ENCODE measurements at places on chromosomes 3 and 15.

- no peak for DNase-seq
Measured at GRCh38 chr3:36302626-36303025, 77.7 kb upstream of the STAC start.

- peak; percentile 40 for DNase-seq
Measured at GRCh38 chr15:52511084-52511483, 17.6 kb downstream of the MYO5A start.

GRCh38 chr3:40108643-40109042 lies 200.9 kb upstream of the EIF1B start:
- no peak for DNase-seq

GRCh38 chr3:32450426-32450825 lies 52.2 kb downstream of the CMTM6 start:
- DNase-seq = no peak

- DNase-seq = no peak
Measured at GRCh38 chr3:51968883-51969678, 1.8 kb upstream of the PCBP4 start.

GRCh38 chr15:45586601-45587094 lies 531 bp upstream of the BLOC1S6 start:
- DNase-seq = no peak

DNA sequence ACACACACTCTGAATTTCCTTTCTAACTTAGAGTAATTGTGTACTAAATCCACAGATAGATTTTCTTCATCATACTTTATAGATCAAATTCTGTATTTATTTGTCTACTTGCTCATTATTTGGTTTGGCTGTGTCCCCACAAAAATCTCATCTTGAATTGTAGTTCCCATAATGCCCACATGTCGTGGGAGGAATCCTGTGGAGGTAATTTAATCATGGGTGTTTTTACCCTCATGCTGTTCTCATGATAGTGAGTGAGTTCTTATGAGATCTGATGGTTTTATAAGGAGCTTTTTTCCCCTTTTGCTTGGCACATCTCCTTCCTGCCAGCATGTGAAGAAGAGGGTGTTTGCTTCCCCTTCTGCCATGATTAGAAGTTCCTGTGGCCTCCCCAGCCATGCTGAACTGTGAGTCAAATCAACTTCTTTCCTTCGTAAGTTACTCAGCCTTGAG lies 198.3 kb upstream of the TGFBR2 start:
- no peak for DNase-seq

- DNase-seq = peak; percentile 77
Measured at GRCh38 chr3:196502775-196503195, 783 bp downstream of the RNF168 start.

GRCh38 chr3:56197259-56197965 lies 270.9 kb downstream of the ERC2 start:
- DNase-seq = no peak

GRCh38 chr3:111648991-111649579 lies 53.9 kb upstream of the ZBED2 start:
- DNase-seq = no peak

- DNase-seq = no peak
Measured at GRCh38 chr3:10292505-10293419, at the start of gene GHRL. Gene GHRL (minus strand): TSS chr3:10292947. CDS start chr3:10290180, 2,767 bp downstream.

- peak; percentile 68 for DNase-seq
Measured at GRCh38 chr3:83003917-83004316, 1242.5 kb upstream of the GBE1 start.

All from RPMI8226 (cell line).